Stimulated activated CD8-positive, alpha-beta memory T cell treated with anti-CD3 and anti-CD28 coated beads, Interleukin-2, amount 100 ng/mL, for 48 hours (primary cell): ENCODE measurements at places on chromosomes 11 and 22.

- no peak for DNase-seq
These were observed 394 bp downstream of the KIAA1671 start for GRCh38 chr22:24952837-24953383.

GRCh38 chr22:32569956-32570355 is 95.3 kb downstream of the FBXO7 start:
- DNase-seq = no peak

DNA sequence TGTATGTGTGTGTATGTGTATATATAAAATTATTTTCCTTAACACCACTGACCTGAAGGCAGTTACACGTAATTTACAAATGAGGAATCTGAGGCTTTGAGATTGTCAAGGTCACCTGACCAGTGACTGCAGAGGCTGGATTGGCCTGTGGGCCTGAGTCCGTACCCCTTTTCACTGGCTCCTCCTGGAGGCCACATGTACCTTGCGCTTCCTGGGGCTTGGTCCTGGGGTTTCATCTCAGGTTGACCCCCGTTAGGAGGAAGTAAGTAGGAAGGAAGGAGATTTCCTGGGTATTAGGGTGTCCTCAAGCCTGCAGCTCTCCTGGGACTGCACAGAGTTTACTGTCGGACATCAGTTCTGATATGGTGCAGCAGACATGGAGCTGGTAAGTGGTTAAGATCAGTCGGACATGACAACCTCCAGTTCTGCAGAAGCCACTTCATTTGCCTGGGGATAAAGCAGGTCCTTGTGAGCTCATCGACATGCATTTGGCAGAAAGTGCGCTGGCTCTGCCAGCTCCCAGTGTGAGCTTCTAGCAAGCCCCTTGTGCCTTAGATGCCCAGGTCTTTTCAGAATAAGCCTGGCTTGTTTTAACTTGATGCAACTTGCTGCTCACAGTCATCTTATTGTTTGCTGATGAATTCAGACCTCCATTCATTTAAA is 36.6 kb downstream of the ST3GAL4 start:
- DNase-seq = no peak

DNA sequence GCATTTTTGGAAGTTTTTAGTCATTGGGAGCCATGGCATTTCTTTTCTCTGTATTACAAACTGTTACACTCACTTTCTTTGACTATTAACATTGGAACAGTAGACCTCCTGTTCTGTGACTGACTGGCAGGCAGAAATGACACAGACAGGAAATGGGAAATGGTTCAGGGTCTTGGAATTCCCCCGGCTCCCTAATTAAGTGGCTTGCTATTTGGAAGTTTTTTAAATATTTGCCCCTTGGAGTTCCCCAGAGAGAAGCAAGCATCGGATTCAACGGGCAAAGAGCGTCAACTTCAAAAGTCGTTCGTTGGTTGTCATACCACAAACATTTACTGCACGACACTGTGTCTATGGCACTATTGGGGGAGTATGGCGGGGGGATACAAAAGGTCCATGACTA is 1.1 kb upstream of the BIRC2 start:
- no peak for DNase-seq

DNA sequence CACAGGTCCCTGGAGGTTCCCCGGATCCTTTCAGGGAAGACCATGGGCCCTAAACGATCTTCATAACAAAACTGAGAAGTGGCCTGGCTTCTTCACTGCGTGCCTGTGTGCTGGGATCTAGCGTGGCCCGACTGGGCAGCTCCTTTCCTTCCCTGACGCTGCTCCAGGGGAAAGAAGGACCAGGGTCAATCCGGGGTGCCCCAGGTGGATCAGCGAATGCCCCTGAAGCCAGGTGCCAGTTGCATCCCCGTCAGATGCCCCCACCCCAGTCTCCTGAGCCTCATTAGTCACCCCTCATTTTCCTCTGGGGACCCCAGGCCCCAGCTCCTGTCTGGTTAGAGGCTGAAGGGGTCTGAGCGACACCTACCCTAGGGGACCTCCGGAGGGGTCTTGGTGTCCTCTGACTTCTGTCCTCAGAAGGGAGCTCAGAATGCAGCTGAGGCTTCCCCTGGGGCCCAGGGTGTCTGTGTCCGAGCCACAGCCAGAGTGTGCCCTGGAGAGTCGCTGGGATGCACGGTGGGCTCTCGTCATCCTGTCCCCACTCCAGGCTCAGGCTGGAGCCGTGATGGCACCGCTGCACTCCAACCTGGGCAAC is 18.7 kb upstream of the MUC6 start:
- DNase-seq = no peak
